ENCODE measurements at places on chromosomes 3 and 15. TPM values are rescaled to one million over a fixed set of nuclear protein-coding genes. Genes with fewer than 3 reads are reported as not detected.

DNA sequence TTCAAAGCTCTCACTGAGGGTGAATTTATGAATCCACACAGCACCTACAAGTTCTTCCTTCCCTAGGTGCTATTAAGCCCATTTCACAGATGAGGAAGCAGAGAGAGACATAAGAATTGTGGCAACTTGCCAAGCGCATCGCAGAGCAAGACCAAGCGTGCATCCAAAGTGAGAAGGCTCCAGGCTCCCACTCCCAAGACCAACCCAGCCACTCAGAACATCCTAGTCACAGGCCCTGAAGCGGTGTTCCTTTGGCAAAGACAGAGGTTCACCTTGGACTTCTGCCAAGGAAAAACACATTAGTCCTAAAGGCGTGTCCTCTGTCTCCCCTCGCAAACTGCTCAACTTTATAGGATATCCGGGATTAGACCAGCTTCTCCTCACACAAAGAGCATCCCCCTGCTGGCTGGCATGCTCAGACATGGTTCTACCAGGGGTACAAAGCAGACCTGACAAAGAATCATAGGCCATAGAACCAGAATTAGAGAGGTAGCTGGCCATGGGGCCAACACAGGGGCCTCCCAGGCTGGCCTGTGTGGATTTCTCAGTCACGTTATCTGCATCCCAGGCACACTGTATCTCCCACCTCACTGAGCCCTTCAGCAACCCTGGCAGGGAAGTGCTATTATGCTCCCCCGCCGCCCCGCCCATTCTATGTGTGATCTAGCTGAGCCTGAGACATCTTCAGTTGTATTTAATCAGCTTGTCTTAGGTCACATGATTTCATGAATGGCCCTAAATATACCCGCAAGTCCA is 160.2 kb downstream of the FOXP1 start:
- peak; percentile 86 for DNase-seq

GRCh38 chr3:169146179-169146665 is 517.3 kb downstream of the MECOM start:
- DNase-seq = peak; percentile 65

DNA sequence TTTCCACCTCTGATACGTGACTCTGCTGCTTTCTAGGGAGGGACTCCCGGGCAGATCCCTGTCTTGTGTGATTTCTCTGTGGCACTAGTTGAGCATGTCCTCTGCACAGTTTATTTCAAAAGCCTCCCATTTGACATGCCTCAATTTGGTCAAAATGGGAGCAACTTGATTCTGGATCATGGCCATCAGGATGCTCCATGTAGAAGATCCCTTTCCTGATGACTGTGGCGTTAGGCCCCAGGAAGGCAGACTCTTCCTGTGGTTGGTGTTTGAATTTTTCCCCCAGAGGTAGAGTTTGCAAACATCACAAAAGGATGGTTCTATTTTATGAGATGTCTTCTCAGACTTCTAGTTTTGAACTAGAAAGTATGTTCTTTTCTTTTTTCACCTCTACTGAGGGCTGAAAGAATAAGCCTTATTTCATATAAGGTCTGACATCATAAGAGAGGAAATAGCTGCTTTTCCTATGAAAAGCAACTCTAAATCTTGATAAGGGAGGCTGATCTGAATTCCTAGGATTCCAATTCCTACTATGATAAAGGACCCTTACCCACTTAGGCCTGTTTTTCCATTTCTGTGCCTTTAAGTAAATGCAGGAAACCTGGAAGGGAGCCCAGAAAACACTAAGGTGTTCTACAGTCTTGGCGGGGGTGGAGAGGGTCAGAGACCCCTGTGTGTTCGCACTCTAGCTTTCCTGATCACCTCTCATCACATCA is 243.8 kb upstream of the CHRM5 start:
- no peak for DNase-seq

The ITIH4 gene
- total RNA-seq = 0.68 TPM

- DNase-seq = no peak
Observed at GRCh38 chr3:196775938-196776337, 36.3 kb downstream of the PAK2 start.

The SPINK8 gene
- not detected for total RNA-seq

DNA sequence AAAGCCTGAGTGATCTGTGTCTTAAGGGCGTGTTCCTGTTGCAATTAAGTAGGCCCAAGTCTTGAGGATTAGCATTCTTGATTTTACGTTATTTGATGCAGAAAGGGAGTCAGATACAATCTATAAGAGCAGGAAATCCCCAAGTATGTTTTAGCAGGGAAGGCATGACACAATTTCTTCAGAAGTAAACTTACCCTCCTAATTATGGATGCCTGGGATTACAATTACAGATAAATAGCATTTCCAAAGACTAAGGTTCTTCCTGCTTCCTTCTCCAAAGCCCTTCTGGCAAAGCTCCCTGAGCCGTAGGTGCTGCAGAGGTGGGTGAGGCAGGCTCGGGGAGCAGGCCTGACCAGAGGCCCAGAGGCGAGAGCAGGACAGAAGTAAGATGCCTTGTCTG is 34.9 kb upstream of the ST6GAL1 start:
- no peak for DNase-seq

DNA sequence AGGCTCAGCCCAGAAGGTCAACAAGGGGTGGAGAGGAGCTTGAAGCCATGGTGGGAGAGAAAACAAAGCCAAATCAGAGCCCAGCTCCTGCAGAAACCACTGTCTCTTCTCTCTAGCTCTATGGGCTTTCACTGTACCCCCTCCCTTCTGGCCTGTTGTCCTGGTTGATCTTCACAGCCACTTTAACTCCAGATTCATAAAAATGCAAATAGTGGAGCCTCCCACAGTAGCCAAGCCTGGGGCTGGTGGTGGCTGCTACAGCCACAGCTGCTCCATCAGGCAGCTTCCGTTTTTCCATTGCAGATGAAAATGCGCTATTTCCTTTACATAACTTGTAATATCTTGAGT is 20.7 kb upstream of the CAV3 start:
- no peak for DNase-seq
